ENCODE measurements at places on chromosomes 2 and 18. TPM values are rescaled to one million over a fixed set of nuclear protein-coding genes. Genes with fewer than 3 reads are reported as not detected.

- DNase-seq, result no peak
Measured at GRCh38 chr18:31591113-31591512, 564 bp upstream of the TTR start.

DNA sequence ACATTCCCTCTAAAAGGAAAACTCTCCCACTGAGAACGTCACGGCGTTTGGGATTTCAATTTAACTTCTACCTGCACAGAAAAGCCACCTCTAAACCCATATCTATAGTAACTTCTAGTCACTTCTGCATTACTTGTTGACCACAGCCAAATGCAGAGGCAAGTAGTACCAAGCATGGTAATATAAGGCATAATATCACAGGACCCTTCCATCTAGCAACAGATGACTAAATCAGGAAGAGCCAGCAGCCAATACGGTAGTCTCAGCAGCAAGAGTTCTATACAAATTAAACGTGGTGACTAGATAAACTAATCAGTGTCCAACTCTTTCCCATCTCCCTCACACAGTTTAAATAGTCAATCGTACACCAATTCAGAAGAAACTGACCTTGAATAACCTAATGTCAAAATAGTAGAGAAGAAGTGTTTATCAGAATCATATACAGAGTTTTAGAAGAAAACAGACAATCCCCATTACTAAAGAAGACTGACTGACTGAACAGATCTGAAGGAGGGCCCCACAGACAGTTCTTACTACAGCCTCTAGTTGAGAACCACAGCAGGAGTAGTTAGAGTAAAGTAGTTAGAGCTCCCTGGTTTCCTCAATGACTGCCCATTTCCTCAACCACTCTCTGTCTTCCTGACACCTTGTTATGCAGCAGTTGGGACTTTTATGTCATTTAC, 30.0 kb downstream of the MEMO1 start:
- DNase-seq, result no peak

DNA sequence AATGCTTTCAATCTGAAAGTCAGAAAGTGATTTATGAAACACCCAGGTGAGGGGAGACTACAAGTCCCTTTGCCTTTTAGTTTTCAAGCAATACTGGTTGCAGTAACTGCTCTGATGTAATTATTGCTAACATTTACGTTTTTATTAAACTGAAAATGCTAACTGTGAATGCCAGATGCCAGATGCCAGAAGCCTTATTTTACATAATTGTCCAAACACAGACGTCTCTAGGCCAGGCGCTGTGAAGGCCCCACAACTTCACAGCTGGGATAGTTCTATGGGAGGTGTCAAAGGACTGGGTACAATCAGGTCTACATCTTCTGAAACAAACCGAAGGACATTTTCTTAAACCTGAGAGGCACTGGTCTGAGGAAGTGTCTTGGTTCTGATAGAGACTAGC, 27.5 kb upstream of the MSGN1 start:
- DNase-seq, result no peak

GRCh38 chr18:69557282-69557681, 156.6 kb downstream of the DOK6 start:
- DNase-seq, result no peak

- DNase-seq, result no peak
Measured at GRCh38 chr2:43265421-43265820, 39.0 kb upstream of the ZFP36L2 start.

KLHL41 gene
- 0.58 TPM for total RNA-seq

UGT1A4 gene
- total RNA-seq, result 1.0 TPM

- no peak for DNase-seq
Measured at GRCh38 chr2:176744146-176744545, 468.4 kb upstream of the HNRNPA3 start.

GRCh38 chr2:4139731-4140130, 436.4 kb downstream of the DCDC2C start:
- DNase-seq, result no peak

LCT gene
- total RNA-seq, result 0.15 TPM

PAIP2B gene
- 20.1 TPM for total RNA-seq

- DNase-seq, result no peak
Measured at GRCh38 chr18:34880403-34880802, 160.8 kb upstream of the MAPRE2 start.

- DNase-seq, result no peak
Measured at GRCh38 chr2:101147971-101148370, 3.2 kb downstream of the TBC1D8 start.

- DNase-seq, result no peak
Measured at GRCh38 chr18:75066936-75067335, 142.0 kb downstream of the PTGR3 start.

GRCh38 chr2:207734636-207735512, 23.4 kb downstream of the CCNYL1 start:
- DNase-seq, result no peak

SGPP2 gene
- total RNA-seq, result 61.1 TPM

- no peak for DNase-seq
Measured at GRCh38 chr2:58660046-58660445, 418.9 kb upstream of the FANCL start.

ICA1L gene
- 1.9 TPM for total RNA-seq

- DNase-seq, result no peak
Measured at GRCh38 chr2:101442667-101443061, 32.2 kb downstream of the RFX8 start.

ASIC4 gene
- total RNA-seq, result not detected

GRCh38 chr2:163919717-163920116, 183.9 kb upstream of the FIGN start:
- DNase-seq, result no peak

GRCh38 chr2:238158509-238159070, at the start of gene ERFE:
Gene ERFE, plus strand, starts transcription at chr2:238158970. Its CDS starts 38 bp downstream, at chr2:238159008.
- no peak for DNase-seq

GRCh38 chr2:180572346-180572745, 408.1 kb upstream of the UBE2E3 start:
- DNase-seq, result no peak

DNA sequence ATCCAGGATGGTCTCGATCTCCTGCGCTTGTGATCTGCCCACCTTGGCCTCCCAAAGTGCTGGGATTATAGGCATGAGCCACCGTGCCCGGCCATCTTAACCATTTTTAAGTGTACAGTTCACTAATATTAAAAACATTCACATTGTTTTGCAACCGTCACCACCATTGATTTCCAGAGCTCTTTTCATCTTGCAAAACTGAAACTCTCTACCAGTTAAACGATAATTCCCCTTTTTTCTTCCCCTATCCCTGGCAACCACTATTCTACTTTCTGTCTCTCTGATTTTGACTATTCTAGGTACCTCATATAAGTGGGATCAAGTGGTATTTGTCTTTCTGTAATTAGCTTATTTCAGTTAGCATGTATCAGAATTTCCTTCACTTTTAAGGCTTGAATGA, 16.8 kb upstream of the NEUROD1 start:
- DNase-seq, result no peak

UGT1A10 gene
- total RNA-seq, result not detected

GRCh38 chr2:4895371-4895770, 796.8 kb upstream of the SOX11 start:
- no peak for DNase-seq

Measured in lower leg skin (tissue), 4 donors.